ENCODE measurements at places on chromosomes 1 and 21.

DNA sequence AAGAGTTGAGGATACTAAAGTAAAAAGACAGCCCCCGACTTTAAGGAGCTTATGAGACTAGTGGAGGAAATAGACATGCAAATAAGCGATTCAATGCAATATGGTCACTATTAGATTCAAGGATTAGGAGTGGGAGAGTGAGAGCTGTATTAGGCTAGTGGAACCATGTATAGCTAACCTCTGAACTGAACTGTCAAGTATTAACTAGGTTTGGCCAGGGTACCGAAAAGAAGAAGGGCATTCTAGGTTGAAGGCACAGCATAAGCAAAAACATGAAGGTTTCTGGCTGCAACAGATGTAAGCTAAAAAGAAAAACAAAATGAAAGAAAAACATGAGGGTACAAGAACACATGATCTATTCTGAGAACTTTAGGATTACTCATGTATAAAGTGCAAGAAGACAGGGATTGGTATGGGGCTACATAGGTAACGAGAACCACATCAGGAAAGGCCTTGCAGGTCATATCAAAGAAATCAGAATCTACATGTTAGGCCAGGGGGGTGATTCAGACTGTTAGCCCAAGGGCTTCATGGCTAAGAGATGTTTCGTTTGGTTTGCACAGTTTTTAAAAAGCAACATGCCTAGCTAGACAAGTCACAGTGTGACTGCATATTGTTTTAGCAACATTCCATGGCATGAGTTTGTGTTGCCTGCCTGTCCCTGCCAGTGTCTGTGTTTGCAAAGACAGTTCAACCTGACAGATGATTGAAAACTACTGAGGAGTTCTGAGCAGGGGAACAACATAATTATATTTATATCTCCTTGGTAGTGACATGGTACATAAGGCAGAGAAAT lies 54.4 kb upstream of the HAO2 start:
- no peak for DNase-seq

GRCh38 chr1:203351037-203351625 lies at the start of gene FMOD:
Gene FMOD (minus strand): TSS chr1:203351122. CDS start chr1:203348270, 2,852 bp downstream.
- peak; percentile 41 for DNase-seq

- no peak for DNase-seq
These were observed 86.4 kb upstream of the SSX2IP start for GRCh38 chr1:84776639-84777038.

DNA sequence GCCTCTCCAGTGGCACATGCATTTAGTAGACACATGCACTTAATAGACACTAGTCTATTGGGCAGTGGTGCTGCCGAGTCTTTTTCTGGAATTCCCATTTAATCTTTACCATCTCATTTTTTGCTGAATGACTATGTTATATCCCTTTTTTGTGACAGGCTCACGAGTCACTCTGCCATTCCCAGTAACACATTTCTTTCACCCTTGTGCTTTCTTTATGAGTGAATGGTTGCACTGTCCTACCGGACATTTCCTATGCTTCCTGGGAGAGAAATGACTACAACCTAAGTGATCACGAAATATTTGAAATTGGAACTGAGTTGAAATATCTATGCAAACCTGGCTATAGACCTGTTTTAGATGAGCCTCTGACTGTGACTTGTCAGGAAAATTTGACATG lies 70.9 kb downstream of the C4BPA start:
- no peak for DNase-seq

DNA sequence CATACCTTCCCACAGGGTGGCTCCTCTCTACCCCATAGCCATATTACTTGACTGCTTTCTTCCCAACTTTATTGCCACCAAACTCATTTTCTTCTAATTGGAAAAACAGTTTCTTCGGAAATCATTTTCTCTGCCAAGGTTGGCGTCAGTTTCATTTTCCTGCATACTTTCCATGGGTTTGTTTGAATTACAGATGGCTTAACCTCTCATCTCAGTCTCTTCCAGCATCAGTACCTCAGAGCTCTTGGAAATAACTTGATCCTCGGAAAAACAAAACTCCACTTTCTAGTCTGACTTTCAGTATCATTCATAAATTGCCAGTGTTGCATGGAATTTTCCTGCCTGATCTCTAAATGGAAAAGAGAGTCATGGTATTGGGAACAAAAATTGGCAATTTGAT lies 20.3 kb upstream of the PRDM2 start:
- no peak for DNase-seq

DNA sequence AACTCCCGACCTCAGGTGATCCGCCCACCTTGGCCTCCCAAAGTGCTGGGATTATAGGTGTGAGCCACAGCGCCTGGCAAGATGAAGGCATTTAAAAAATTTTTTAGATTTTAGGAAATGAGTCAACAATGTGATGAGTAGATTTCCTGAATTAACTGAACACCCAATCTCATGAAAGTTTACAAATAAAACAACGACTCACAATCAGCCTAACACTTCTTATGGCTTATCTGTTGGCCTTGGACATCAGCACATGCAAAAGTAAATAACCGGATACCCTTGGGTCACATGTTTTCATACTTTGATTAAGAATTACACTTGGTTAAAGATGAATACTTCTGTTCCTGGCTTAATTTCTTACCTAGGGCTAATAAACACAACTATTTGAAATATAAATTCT lies 3.0 kb downstream of the GNG12 start:
- DNase-seq, result no peak

DNA sequence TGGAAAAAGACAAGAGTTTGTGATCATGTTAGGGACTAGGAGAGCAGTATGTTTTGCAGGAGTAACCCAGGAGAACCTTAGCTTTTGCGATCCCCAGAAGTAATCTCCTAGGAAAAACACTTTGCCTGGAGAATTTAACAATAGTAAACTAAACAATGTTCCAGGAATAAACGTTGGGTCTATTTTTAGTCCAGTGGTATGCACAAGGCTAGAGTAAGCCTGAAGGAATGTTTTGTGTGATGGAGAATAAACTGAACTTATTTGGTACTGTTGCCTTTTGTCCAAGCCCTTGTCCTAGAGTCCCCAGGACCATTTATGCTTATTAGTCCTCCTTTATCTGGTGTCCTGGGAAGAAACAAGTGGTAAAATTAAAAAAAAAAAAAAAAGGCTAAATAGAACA lies 28.7 kb upstream of the RGS5 start:
- DNase-seq, result peak; percentile 41

GRCh38 chr1:27402349-27402754 lies 9.9 kb downstream of the GPR3 start:
- DNase-seq, result no peak

GRCh38 chr1:156500543-156500792 lies at the start of gene MEF2D:
Gene MEF2D (minus strand): TSS chr1:156500775. CDS start chr1:156483292, 17,483 bp downstream.
- DNase-seq, result no peak

- DNase-seq, result no peak
These were observed 44.3 kb downstream of the CD34 start for GRCh38 chr1:207866471-207867135.

DNA sequence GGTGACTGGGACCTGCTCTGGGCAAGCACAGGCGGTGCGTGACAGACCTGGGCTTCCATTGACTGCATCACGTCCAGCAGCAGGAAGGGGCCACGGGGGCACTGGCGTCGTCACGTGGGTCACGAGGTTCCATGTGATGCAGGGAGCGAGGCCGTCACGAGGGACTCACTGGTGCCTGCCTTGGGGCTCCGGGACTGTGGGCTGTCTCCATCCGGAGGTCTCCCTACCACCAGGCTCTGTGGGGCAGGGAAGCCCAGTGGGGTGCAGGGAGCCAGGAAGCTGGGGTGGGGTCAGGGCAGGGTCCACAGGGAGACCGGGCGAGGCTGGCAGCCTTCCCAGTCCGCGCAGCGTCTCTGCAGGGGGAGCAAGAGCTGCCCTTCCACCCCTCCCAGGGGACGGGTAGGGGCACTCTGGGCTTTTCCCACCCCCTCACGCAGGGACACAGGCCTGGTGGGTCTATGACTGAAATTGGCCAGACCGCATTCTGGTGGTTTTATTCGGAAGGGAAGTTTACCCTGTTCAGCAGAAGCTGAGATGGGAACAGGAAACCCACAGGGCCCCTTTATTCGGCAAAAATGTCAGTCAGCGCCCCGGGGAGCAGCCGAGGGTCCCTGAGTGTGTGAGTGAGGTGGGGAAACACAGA lies 416 bp upstream of the TNFRSF14 start:
- DNase-seq, result no peak
